ENCODE measurements at places on chromosomes 13 and 19.

DNA sequence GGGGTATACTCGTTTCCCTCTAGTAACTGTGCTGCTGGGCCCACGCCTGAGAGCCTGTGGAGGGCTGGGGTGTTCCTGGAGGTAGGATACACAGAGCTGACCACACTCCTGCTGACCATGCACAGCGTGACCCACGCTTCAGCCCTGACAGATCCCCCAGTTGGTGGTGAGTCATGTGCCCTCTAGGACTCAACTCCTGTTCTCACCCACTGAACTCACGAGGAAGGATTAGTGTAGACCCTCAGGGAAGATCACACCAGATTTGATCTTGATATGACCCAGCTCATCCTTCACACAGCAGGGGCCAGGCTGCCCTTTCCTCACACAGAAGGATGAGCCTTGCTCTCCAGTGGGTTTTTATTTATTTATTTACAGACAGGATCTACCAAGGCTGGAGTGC, 13.3 kb upstream of the ACP7 start:
- DNase-seq = peak; percentile 91

GRCh38 chr19:11673608-11674041, 65.1 kb downstream of the ZNF823 start:
- DNase-seq = peak; percentile 74

DNA sequence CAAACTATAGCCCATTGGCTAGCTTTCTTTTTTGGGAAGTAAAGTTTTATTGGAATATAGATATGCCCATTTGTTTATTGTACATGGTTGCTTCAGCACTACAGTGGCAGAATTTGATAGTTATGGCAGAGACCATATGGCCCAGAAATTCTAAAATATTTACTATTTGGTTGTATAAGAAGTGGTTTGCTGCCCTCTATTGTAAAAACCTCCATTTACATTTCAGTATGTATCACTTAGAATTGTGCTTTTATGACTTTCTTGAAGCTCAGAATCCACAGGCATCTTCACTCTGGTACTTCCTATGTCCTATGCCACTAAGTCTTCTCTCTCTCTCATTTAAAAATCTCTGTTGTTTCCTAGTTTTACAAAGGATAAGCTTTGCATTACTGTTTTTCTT, 37.7 kb downstream of the DLEU7 start:
- no peak for DNase-seq

DNA sequence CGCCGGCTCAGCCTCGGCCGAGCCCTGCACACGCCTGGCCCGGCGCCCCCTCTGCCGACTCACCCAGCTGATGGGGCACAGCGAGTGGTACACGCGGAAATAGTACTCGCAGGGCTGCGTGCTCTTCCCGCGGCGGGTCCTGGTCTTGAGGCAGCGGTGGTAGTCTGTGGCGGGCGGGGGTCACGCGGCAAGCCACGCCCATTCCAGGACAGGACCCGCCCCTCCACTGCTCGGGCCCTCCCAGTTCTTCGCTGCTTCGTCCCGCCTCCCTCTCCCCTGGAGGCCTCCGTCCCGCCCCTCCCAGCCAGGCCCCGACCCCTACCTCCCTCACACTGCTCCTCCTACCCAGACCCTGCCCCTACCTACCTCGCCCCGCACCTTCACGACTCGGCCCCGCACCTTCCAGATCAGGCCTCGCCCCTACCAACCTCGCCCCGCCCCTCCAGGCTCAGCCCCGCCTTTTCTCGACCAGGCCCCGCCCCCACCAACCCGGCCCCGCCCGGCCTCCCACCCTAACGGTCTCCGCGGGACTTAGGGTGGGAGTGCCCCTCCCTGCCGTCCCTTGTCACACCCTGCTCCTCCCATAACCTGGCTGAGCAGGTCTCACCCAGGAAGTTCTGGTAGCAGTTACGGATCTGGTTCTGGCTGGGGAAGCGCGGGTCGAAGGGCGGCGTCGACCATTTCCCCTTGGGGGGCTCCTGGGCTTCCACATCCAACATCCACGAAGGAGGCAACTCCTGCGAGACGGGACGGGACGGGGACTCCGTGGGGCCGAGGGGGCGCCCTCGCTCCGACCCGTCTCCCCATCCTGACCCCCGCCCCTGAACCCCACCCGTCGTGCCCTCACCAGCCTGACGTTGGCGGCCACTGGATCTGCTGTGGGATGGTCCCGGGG, 469 bp downstream of the COX6B2 start:
- DNase-seq = no peak

DNA sequence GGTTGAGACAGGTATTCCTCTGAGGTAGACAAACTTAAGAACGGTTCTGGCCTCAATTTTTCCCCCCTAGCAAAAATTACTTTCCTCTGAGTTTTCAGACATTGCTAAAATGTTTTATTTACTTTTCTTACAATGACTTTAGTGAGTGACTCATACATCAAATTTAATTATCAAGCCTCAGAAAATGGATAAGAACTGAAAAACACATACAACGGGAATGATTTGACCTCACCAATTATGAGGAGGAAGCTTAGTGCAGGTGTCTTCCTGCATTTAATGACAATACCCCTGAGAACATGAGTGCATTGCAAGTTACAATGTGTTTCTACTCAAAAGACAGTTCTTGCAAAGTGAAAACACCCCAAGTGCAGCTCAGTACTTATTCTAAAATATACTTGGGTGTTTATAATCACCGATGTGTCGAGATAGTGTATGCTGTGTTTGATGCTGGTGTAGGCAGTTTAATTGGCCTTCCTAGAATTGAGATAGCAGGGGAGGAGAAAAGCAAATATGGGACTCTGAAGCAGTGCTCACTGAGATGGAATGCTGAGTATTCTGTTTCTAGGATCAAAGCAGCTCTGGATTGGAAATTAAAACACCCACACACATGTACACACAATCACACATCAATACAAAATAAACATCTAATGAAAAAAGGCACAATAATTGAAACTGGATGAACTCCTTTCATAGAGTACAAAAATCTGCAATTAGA, 189.5 kb upstream of the SLC10A2 start:
- DNase-seq = no peak

DNA sequence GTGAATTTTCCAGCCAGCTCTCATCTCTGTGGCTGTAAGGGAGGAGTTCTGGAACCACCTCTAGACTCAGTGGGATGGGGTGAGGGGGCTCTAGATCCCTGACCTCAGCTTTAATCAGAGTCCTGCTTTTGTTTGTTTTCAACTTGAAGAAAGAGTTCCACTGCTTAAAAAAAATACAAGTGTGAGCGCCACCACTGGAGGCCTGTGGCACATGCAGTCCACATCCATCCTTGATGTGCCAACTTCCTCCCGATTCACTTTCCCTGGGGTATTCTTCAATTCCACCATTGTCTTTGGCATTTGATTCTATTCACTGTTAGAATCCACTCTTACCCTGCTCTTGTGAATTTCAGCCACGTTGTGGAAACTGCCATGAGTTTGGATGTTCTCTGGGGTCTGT, 62.4 kb upstream of the GJB6 start:
- peak; percentile 27 for DNase-seq

Measured in foreskin melanocyte (primary cell).